ENCODE measurements at places on chromosomes 3 and 15.

- DNase-seq, result no peak
Measured at GRCh38 chr3:161208931-161209330, 12.2 kb upstream of the NMD3 start.

DNA sequence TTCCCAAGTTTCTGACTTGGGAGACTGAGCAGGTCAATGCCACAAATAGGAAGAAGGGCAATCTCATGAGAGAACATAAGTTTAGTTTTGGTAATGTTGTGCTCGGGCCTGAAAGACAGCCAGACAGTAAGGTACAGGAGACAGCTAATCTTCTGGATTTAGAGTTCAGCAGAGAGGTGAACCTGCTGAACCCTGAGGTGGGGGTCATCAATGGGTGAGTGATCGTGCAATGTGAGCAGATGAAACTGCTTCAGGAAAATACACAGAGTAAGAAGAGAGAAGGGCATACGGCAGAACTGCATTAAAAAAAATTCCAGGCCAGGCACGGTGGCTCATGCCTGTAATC is 23.3 kb downstream of the RUBCN start:
- DNase-seq, result no peak

- DNase-seq, result no peak
Measured at GRCh38 chr3:114558271-114558670, 264.4 kb downstream of the TIGIT start.

DNA sequence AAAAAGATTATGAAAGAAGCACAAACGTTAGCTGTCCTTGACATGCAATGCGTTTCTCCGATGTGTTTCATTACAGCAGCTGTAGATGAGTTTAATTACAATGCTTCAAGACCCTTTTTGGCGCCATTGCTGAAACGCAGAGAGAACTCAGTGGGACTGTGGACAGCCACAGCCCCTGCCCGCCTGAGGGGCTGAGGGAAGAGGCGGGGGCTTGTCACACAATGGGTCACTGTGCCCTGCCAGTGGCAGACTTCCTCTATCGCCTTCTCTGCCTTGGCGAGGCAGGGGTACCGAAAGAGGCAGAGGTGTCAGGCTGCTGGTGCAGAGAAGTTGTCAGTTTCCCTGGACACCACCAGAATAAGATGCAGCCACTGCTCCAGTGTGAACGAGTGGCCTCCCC is 252.0 kb downstream of the NR2F2 start:
- DNase-seq, result no peak

DNA sequence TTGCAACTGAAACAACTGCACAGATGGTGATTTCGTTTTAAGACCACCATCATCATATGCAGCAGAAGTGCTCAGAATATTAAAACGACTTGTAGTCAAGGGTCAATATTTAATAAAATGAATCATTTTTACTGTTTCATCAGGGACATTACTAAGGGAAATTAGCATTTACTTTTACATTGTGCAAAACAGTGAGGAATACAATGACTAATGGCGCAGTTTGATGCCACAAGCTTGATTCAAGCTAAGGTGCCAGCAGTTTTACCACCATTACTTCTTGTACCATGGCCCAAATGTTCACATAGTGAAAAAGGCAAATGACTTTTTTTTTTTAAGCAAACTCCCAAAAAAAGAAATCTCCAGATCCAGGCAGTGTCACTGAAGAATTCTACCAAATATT is 277.4 kb upstream of the CHRNA7 start:
- no peak for DNase-seq

DNA sequence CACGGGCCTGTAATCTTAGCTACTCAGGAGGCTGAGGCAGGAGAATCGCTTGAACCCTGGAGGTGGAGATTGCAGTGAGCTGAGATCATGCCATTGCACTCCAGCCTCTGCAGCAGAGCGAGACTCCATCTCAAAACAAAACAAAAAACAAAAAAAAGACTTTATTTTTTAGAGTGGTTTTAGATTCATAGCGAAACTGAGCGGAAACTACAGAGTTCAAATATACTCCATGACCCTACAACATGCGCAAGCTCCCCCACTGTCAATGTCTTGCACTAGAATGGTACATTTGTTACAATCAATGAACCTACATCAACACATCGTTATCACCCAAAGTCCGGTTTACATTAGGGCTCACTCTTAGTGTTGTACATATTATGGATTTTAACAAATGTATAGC is 2.2 kb upstream of the CRTAP start:
- no peak for DNase-seq

DNA sequence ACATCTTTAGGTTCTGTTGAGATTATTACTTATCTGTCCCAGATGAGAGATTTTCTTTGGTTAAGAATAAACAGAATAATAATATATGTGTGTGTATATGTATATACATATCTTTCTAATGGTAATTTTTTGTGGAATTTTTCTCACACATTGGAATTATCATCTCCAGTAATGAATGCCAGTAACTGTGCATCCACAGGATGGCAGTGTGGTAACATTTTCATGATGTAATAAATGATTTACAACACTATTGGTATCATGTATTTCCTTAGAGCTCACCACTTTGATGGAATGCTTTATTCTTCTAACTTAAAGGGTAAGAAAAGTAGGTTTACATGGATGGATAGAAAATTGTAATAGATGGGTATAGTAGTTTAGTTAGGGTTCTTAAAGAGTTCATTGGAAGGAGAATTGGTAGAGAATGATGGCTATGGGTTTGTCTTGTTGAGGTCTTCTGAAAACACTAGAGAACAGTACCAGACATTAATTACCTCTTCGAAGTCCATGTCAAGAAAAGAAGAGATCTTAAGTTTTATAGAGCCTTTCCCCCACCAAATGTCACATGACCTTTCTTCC is 78.1 kb downstream of the STT3B start:
- DNase-seq, result no peak

DNA sequence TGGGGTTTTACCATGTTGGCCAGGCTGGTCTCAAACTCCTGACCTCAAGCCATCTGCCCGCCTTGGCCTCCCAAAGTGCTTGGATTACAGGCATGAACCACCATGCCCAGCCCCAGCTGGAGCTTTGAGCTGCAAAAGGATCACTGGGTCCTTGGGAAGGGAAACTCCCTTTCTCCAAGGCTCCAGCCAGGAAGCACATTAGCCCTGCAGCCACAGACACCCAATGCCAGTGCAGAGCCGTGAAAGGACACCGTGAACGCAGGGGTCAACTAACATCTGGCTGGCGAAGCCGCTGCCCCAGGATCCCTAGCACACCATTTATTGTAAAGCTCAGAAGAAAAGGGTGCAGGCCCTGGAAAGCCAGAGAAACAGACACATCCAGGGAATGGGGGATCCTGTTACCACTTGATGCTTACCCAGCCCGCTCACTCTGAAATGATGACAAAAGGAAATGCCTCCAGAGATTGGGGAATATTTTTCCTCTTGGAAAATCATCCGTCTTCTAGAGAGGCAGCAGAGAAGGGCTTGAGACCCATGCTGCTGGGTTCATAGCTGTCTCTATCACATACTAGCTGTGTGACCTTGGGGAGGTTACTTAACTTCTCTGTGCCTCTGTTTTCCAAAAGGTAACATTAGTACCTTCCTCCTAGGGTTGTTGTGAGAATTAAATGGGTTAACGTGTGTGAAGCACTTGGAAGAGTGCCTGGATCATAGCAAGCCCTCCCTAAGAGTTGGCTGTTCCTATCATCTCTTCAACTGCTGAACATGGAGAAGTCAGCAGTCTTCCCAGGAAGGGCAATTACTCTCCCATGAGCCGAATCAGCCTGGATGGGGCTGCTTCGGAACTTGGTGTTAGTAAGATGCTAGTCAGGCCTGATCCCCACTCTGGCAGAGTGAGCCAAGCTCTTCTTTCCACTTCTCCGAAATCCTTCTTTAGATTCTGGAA is 40.8 kb downstream of the LMCD1 start:
- DNase-seq, result no peak

DNA sequence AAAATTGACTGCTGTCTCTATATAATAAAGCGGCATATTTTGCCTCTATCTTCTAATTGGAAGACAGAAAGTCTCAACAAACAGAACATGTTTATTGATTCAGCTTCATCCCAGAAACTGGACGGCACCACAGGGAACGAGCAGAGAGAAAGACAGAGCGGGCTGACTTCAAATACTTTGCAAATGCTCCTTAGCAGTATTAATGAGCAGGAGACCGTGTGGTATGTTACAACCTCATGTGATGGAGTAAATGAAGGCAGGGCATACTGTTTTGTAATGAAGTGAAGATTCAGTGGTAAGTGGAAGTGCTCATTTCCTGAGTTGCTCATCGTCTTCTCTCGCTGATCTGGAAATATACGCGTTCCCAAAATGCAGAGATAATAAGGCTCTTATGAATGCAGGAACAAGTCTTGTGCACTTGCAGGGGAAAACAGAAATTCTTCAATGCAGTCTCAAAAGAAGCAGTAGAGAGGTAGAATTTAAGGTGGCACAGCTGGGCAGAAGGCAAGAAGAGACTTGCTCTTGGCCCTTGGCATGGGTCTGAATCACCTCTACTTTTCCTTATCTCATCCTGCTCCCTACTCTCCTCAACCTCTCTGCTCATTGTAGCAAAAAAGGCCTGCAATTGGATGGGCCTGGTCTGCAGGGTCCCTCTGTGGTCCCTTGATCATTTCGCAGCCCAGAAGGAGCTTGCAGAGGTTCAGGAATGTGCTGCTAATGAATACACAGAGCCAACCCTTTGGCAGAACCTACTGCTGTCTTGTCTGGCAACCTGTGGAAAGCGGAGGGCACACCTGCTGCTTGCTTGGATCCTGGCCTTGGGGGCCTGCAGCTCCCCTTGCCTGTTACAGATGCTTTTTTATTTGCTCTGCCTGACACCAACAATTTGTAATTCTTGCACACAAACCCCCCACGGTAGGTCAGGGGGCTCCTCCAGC is 604.9 kb upstream of the CFAP20DC start:
- no peak for DNase-seq

DNA sequence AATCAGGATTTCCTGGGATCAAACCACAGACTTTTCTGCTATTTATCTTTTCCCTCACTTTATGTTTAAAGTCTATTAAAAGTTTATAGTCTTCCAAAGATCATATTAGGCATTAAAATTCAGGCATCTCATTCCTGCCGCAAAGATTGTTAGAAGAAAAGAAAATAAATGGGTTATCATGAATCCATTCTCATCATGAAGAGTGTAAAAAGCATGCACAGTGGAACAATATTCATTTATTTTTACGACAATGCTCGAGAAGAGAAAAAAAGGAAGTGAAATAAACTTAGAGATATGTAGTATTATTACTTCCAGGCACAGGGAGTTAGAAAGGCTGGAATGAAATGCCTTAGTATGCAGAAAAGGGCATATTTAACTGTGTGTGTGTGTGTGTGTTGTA is 213.7 kb upstream of the PLSCR5 start:
- DNase-seq, result no peak

Measured in NCI-H1105 (cell line).